ENCODE measurements at places on chromosomes 3 and 15. TPM values are rescaled to one million over a fixed set of nuclear protein-coding genes. Genes with fewer than 3 reads are reported as not detected.

The GRAMD2A gene
- 116 TPM for total RNA-seq

The ACP3 gene
- 0.39 TPM for total RNA-seq

The NRG4 gene
- 1.6 TPM for total RNA-seq

The HGD gene
- total RNA-seq = 0.65 TPM

Data from placental epithelial cell (primary cell).